Germinal center (tissue), 1 donor: ENCODE measurements at places on chromosomes 6 and 20.

GRCh38 chr6:5230081-5230480 is 30.7 kb downstream of the LYRM4 start:
- no peak for DNase-seq

GRCh38 chr6:82076916-82077315 is 170.6 kb downstream of the IBTK start:
- no peak for DNase-seq

DNA sequence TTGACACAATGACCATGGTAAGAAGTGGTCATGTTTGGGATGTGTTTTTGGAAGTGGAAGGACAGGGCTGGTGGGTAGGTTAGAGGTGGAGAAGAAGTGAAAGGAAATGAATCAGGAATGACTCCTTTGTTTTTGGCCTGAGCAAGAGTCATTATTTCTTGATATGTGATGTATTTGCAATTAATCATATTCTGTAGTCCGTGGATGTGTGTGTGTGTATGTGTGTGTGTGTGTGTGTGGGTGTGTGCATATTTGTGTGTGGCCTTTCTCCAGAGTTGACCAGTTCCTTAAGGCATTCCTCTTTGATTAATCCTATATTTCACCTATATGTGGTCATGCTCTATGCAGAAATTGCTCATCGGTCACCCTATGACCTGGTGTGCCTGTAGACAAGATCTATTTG is 130.7 kb downstream of the UTRN start:
- no peak for DNase-seq

- DNase-seq, result no peak
These were observed 62.0 kb downstream of the PPP1R14C start for GRCh38 chr6:150204705-150205472.

DNA sequence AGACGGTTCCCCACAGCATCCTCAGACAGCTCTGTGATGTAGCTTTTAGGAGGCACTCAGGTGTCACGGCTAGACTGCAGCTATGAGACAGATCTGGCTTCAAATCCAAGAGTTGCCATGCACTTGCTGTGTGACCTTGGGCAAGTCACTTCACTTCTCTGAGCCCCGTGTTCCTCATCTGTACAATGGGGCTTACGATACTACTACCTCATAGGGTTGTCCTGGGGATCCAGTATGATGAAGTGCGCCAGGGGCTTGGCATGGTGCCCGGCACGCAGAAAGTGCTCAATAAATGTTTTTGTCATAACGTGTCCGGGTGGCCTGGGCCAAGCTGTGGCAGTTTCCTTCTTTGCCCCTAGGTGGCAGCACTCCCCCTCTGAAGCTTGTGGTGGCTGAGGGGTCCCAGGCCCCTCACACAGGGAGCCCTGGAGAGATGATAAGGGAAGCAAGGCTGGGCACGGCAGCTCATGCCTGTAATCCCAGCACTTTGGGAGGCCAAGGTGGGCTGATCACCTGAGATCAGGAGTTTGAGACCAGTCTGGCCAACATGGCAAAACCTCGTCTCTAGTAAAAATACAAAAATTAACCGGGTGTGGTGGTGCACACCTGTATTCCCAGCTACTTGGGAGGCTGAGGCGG is 19.1 kb upstream of the CHMP4B start:
- peak; percentile 68 for DNase-seq

DNA sequence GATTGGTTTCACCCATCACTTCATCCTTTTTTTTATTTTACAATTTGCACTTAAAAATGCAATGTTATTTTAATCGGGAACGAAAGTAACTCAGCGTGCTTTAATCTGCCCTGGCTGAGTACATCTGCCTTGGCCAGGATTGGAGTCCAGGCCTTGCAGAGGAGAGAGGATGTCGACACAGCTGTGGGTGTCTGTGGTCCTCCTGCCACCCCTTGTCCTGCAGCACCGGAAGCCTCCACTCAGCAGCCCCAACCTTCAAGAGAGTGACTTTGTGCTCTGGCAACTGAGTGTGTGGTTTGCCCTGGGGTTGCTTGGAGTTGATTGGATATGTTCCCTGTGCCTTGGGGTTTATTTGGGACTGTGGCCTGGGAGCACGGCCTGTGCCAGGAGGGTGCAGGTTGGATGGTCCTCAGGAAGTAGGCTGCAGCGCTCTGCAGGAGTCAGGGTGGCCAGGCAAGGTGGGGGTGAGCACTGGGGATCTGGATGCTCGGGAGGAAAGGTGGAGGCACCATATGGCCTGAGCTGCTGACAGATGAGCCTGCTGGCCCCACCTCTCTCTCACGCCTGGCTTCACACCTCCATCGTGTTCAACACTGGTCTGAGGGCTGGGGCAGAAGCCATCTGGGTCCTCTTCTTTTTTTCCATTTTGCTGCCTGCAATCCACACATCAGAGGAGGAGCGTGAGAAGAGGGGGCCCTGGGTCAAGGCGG is 4.3 kb downstream of the MYT1 start:
- no peak for DNase-seq

- DNase-seq, result no peak
These were observed 15.5 kb downstream of the SERPINB1 start for GRCh38 chr6:2826131-2826530.

DNA sequence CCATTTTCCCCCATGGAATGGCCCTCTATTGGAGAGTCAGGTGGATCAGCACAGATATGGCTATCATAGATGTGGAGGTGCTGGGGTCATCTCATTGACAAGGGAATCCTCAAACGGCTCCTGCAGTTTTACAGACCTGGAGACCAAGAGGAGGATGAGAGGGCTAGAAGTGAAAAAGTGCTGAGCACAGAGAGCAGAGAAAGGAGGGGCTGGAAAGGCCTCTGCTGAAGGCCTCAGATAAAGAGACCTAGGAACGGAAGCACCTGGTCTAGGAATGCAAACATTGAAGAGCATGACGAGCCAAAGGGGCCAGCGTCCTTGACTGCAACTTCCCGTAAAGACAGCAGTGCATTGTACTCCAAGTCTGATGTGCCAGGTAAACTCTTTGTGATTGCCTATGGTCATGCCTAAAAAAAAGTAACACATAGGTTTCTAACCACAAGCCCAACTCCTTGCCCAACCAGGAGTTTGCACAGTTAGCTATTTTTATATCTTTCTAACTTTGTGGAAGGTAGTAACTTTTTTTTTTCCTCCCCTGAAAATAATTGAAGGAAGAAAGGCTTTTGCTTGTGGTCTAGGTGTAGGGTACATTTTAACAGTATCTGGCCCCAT is 15.2 kb downstream of the RSPH4A start:
- DNase-seq, result peak; percentile 8

DNA sequence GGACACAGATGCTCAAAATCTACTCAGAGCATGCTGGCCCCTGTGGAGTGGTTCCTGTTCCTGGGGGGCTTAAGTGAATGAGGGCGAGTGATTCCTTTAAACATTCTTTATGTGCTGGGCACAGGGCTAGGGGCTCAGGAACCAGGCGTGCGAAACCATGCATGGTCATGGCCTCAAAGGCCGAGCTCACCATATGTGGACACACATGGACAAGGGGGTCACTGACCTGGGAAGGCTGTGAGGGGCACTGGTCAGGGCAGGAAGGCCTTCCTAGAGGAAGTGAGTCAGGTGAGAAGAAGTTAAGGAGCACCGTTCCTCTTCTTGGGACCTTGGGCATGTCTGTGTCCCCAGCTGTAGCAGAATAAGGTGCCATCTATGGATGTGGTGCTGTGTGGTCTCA is 74.6 kb upstream of the BHLHE23 start:
- DNase-seq, result no peak

DNA sequence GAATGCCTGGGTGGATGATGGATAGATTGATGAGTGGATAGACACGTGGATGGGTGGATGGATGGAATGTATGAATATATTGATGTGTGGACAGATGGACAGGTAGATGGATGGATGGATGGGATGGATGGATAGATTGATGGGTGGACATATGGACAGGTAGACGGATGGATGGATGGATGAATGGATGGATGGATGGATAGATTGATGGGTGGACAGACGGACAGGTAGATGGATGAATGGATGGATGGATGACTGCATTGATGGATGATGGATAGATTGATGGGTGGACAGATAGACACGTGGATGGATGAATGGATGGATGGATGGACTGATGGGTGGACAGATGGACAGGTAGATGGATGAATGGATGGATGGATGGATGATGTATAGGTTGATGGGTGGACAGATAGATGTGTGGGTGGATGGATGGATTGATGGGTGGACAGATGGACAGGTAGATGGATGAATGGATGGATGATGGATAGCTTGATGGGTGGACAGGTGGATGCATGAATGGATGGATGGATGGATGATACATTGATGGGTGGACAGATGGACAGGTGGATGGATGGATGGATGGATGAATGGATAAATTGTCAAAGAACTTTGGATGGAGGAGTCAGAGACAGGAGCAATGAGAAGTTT is 171.4 kb upstream of the AFDN start:
- no peak for DNase-seq

DNA sequence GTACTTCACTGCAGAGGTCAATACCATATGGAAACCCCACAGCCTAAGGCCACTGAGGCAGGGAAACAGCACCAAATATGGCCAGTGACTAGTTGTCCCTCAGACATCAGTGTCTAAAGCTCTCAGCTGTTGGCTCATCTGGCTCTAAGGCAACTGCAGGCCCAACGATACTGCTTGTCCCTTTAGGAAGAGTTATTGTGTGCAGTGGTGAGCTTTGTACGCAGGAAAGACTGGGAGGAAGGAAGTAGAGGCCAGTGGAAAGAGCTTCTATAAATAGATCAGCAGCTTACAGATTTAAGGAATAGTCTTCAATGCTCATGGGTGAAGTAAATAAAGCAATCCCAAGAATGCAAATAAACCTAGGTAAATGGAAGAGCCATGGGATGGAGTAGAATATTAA is 29.3 kb downstream of the DNAAF9 start:
- no peak for DNase-seq

DNA sequence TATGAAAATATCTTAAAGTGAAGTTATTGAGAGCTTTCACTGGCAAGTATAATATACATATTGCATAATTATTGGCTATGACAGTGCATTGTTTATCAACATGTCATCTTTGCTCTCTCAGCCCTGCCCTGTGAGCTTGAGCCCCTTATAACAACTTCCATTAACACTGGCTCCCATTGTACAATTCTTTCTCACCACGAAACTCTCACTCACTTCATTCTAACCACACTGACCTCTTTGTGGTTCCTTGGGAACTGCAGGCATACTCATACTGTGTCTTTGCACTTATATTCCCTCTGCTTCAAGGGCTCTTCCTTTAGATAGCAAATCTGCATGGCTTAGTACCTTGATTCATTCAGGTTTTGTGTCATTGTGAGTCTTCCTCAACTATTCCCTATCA is 411.8 kb downstream of the CDKAL1 start:
- no peak for DNase-seq

- peak; percentile 19 for DNase-seq
These were observed 45.9 kb upstream of the ZNFX1 start for GRCh38 chr20:49323622-49324238.

- DNase-seq, result no peak
These were observed 11.4 kb downstream of the ZC3H12D start for GRCh38 chr6:149473080-149474052.
